ENCODE measurements at places on chromosomes 1 and 21.

- DNase-seq: no peak
Measured at GRCh38 chr21:44872649-44873355, 688 bp downstream of the PTTG1IP start.

- no peak for DNase-seq
Measured at GRCh38 chr21:36034211-36034913, 26.0 kb downstream of the SETD4 start.

- DNase-seq: no peak
Measured at GRCh38 chr21:33241846-33242245, 12.1 kb downstream of the IFNAR2 start.

GRCh38 chr21:38179511-38179910 is 77.3 kb upstream of the KCNJ15 start:
- DNase-seq: no peak

DNA sequence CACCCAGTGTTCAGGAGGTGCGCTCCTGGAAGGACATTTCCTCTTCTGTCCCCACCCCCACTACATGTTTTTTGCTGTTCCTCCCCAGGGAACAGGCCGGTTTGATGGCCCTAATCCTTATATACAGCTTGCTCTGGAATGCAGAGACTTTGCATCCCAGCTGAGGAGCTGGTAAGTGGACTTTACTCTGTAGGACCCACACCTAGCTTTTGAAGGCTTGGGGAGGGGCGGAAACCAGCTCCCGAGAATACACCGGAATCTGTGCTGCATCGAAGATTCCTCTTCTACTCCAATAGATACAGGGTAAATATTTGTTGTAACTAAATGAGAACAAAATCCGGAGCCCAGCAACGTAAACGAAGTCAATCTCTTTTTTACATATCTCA is 1.2 kb upstream of the CGN start:
- DNase-seq: no peak

DNA sequence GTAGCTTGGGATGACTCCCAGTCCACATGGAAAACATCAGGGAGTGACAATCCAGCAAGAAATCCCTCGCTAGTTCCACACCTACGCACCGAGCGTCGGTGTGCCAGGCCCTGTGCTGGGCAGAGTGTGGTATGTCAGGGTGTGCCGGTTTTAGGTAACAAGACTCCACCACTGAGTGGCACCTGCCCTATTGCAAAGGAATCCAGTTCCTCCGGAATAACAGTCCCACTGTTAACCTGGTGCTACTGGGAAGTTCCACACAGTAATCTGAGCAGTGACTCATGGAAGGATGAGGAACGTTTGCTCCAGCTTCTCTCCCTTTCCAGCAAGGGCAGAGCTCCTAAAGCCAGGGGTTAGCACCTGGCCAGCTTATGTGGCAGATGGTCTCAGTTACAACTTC is 14.3 kb downstream of the RNF207 start:
- DNase-seq: no peak

Data from fibroblast of the conjunctiva (primary cell).